ENCODE measurements at places on chromosomes 5 and 9.

DNA sequence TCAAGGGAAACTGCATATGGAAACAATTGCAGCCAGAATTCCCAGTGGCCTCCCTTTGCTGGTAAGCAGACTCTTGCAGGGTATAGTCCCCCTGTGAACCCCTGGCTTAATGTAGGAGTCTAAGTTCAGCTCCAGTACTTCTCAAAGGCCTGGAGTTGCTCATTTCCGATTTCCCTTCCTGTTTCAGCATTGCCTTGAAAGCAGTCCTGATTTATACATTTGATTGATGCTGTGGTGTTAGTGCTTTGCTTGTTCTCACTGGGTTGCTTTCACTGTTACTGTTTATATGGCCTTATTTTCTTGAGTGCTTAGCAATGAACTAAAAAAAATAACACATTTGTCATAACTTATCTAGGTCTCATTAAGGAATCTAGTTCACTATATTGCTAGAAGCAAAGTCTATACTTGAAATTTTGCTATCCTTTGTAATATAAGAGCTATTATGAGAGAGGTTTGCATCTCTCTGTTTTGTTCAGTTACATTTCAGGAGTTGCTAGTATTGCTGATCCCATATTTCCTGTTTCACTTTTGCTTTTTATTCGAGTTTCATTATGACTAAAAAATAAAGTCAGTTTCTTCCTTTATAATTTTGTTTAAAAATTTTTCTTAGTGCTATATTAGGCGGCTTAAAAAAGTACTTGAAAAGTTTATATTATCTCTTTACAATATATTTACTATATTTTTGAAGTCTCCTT, 122.4 kb upstream of the NMUR2 start:
- DNase-seq, result no peak

GRCh38 chr9:136264441-136265405, 19.1 kb upstream of the QSOX2 start:
- no peak for DNase-seq

DNA sequence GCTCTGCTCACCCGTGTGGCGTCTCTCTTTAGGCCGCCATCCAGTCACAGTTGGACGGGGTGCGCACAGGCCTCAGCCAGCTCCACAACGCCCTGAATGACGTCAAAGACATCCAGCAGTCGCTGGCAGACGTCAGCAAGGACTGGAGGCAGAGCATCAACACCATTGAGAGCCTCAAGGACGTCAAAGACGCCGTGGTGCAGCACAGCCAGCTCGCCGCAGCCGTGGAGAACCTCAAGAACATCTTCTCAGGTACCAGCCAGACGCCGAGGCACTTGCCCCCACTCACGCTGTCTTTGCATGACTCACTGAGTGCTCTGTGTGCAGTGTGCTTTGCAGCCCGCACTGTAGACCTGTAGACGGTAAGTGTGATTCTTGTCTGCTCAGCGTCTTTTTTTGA, 4.5 kb downstream of the EXOC3 start:
- DNase-seq, result no peak

DNA sequence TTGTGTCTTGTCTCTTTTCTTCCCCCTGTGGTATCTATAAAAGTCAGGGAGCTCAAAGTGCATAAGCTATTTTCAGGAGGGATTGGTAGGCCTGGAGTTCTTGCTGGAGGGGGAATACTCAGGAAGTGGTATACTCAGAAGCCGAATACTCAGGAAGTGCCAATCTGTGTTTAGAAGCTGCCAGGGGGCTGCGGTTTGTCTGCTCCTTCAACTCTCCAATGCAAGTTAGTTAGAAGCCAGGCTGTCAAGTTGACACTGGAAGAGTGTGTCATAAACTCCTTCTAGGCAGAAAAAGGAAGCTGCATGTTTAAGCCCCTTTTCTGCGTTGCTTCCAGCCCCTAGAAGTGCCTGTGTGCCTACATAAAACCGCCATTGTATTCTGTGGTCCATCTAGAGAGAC, 366.5 kb downstream of the TAF11L14 start:
- no peak for DNase-seq

- no peak for DNase-seq
These were observed 134.6 kb upstream of the HMHB1 start for GRCh38 chr5:143677403-143677802.

GRCh38 chr5:151611127-151611775, 20.1 kb upstream of the FAT2 start:
- DNase-seq, result no peak

GRCh38 chr9:109027176-109027575, 13.9 kb upstream of the CTNNAL1 start:
- no peak for DNase-seq

DNA sequence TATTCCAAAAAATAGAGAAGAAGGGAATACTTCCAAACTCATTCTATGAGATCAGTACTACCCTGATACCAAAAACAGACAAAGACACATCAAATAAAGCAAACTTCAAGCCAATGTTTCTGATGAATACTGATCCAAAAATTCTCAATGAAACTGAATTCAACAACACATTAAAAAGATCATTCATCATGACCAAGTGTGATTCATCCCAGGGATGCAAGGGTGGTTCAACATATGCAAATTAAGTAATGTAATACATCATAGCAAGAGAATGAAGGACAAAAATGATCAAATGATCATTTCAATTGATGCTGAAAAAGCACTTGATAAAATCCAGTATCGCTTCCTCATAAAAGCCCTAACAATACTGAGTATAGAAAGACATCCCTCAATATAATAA, 4.9 kb upstream of the RCL1 start:
- no peak for DNase-seq

DNA sequence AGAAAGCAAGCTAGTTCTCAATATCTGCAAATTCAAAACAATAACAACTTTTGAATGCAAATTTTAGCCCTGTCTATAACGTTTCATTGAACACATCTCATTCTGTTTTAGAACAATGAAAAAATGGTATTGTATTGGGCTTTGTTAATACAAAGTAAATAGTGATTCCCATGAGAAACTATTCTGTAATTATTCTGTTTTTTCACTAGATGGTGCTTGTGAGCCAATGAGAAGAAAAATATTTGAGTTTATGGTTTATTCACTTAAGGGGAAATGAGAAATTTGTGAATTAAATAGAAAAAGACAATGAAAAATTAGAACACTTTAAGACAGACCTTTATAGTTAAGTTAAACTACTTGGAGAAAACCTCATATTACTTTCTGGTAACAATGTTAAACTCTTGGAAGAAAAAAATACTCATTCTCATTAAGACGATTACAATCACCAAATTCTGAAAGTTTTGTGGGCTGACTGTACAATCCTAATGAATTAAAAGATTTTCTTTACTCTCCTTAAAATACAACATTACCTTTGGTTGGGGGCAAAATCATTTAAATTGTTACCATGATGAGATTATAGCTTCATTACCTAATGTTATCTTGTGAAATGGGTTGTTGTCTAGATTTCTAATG, 127.0 kb downstream of the NNT start:
- DNase-seq, result peak; percentile 22

All from ACHN (cell line).